Tibial nerve (tissue), 4 donors: ENCODE measurements at places on chromosomes 4 and X.

- no peak for DNase-seq
Observed at GRCh38 chrX:24210190-24210589, 60.7 kb downstream of the ZFX start.

DNA sequence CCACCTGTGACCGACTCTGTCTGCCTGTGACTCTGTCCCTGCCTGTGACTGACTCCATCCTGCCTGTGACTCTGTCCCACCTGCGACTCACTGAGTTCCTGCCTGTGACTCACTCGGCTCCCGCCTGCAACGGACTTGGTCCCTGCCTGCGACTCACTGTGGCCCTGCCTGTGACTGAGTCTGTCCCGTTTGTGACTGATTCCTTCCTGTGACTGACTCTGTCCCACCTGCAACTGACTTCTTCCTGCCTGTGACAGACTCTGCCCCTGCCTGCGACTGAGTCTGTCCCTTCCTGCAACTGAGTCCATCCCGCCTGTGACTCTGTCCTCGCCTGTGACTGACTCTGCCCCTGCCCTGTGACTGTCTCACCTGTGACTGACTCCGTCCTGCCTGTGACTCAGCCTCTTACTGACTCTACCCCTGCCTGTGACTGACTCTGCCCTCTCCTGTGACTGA, 9.6 kb upstream of the UVSSA start:
- DNase-seq = no peak

- DNase-seq = no peak
Observed at GRCh38 chr4:52187603-52188002, 136.5 kb downstream of the SPATA18 start.

DNA sequence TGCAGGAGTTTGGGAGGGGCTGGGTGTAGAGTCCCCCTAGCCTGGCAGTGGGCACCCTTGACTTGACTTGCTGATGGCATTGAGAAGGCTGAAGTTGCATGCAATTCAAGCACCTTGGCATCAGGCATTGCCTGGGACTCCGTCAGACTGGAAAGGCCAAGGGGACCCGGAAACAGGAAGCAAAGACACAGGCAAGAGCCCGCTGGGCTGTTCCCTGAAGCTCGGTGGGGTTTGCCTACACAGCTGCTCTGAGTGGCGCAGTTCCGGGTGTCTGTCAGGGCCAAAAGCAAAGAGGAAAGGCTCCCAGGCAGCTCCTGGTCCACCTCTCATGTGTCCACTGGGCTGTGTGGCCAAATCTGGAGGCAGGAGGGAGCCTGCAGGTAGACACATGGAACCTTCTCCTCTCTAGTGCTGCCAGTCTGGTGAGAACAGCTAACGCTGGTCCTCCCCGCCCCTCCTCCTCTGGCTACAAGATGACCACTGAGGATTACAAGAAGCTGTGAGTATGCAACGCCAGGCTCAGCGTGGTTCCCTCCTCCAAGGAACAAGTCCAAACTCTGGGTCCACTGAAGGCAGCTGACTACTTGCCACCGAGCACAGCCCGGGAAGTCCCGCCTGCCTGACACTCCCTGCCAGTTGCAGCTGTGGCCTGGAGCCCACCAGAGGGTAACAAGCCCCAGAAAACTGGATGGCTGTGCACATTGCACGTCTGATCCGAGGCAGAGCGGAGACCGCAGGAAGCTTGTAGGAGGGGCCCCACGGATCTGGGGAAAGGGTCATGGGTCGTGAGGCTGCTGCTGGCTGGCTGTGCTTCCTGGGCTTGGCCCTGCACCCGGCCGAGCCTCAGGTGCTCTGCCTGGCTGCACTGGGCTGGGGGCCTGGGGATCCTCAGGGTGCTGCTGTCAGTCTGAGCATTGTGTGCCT, 20.1 kb downstream of the ZNF185 start:
- no peak for DNase-seq

DNA sequence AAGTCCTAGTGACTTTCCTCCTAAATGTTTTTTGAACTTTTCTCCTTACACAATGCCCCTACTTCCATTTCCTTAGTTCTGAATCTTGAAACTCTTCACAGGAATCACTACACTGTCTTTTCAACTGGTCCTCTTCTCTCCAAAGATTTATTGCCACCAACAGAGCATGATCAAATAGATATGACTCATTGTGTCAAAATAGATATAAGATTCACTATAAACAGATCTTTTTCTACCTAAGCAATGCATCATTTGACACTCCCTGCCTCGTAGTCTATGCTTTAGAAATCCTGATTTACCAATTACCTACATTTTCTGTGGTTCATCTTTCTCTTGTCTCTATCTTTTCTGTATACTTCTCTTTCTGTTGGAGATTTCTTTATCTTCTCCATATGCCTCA, 789.6 kb upstream of the SLIT2 start:
- DNase-seq = no peak

- DNase-seq = no peak
Observed at GRCh38 chr4:152041295-152041694, 280.5 kb upstream of the GATB start.

DNA sequence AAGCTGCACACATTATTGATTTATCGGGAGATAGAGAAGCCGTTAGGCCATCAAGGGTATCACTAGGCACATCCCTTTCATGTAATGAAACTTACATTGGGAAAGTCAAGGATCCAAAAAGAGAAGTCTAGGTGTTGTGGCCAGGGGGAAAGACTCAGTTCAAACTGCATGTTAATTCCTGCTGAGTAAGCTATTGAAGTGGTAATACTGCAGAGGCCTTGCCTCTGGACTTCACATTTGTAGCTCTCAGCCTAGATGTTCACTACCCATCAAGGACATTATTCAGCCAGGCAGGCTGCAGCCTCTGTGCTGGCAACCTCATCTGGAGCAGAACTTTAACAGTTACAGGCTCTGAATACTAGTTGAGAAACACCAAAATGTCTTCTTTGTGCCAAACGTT, 2094.5 kb upstream of the AGA start:
- no peak for DNase-seq

DNA sequence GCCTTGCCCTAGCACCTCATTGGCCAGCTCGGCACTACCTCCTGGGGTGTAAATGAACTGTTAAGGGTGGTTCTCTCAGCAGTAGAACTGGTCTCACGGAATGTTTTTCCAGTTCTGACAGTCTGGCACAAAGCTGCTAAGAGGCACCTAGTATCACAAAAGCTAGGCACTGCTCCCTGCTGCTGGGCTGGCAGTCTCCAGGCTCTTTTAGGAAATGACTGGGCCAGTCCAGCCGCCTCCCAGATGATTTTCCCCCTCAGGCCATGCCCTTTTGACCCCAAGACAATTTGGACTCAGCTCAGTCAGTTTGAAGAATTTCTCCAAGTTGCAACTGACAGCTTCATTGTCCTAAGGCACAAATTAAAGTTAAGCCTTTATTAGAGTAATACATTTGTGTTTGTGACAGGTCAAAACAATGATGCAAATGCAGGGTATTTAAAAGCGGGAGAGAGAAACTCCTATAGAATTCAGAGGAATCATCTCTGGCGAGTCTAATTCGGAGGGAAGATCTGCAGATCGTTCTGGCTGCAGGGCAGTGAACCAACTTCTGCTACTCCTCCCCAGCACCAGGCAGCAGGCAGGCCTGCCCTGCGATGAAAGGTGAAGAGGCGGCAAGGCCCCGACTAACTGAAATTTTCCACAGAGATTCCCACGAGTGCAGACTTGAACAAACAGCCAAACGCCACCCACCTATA, 7.9 kb downstream of the FRMD7 start:
- no peak for DNase-seq

GRCh38 chr4:4901877-4902276, 42.4 kb downstream of the MSX1 start:
- no peak for DNase-seq

- no peak for DNase-seq
Observed at GRCh38 chr4:56026596-56026995, 77.9 kb downstream of the CEP135 start.
